ENCODE measurements at places on chromosomes 2 and 18.

DNA sequence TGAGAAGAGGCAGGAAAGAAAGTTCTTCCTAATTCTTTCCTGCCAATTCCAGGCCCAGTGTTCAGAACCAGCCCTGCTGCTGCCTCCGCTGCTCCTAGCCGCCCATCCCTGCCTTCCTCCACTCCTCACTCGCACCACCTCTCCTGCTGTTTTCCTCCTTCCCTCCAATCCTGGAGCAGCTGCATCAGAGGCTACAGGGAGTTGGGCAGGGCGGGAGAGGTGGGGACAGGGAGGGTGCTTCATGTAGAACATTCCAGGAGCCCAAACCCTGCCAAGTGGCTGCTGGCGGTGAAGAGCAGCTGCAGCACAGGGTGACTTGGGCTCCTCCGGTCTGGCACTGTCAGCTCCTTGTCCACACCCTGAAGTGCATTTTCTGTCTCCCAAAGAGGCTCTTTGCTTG, 176.3 kb downstream of the TNS1 start:
- no peak for DNase-seq

- peak; percentile 81 for DNase-seq
Observed at GRCh38 chr18:77065221-77065981, 67.2 kb downstream of the MBP start.

DNA sequence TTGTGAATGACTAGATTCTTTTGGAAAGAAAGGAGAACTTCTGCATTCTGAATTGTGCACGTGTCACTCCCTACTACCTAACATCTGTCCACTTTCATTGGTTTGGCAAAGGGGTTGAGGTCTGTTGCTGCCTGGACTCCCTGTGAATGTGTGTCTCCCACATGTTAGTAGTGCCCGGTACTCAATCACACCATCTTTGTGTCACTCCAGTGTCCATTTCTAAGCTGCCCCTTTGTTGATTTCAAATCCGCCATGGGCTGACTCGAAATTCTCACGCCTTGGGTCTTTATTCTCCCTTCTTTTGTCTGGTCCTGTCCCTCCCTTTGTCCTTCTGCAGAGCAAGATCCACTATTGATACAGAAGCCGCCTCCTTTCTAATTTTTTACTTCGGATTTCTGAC, 7.5 kb downstream of the DPYSL5 start:
- no peak for DNase-seq

GRCh38 chr18:45719106-45719505, 4.9 kb upstream of the SLC14A1 start:
- no peak for DNase-seq

DNA sequence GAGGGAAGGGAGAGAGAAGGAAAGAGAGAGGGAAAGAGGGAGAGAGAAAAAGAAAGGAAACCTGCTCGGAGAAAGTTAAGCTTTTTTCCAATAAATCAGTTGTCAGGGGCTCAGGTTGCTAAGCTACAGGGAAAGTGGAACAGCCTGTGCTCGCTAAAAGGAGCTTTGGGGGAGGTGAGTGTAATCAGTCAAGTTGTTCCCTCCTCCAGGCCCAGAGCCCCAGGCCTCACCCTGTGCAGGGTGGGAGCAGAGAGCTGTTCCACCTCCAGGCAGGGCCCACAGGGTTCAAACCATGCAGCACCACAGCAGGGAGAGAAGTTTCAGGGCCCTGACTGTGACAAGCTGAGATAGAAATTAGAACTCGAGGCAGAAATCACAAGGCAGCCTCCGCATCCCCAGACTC, 56.4 kb upstream of the PPP1CB start:
- DNase-seq, result no peak

DNA sequence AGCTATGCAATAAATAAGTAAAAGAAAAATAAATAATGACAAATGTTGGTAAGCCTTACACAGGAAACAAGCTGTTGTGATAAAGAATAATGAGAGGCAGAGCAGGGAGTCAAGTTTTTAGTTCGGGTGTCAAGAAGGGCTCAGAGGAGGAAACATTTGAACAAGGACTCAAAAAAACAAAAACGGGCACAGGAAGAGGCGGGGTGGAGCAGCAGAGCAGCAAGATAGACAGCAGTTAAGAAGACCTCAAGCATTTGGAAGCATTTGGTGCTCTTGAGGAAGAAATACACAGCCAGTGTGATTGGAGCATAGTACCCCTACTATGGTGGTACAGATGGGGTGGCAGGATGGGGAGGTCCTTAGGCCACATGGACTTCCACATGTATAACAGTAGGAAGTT, 2.8 kb downstream of the TMEM169 start:
- DNase-seq, result no peak

- no peak for DNase-seq
Observed at GRCh38 chr18:52343731-52344340, 3.8 kb downstream of the DCC start.

GRCh38 chr2:63834401-63834800, 7.3 kb upstream of the UGP2 start:
- DNase-seq, result no peak

- no peak for DNase-seq
Observed at GRCh38 chr18:74796841-74797576, 199.3 kb downstream of the ZNF407 start.

GRCh38 chr2:232042911-232043574, 81.5 kb downstream of the DIS3L2 start:
- DNase-seq, result no peak

DNA sequence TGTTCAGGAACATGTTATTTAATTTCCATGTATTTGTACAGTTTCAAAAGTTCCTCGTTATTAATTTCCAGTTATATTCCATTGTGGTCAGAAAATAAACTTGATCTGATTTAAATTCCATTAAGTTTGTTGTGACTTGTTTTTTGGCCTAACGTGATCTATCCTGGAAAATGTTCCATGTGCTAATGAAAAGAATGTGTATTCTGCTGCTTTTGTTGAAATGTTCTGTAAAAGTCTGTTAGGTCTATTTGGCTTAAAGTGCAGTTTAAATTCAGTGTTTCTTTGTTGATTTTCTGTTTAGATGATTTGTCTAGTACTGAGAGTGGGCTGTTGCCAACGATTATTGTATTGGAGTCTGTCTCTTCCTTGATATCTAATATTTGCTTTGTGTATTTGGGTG, 148.0 kb downstream of the UBR3 start:
- DNase-seq, result no peak

DNA sequence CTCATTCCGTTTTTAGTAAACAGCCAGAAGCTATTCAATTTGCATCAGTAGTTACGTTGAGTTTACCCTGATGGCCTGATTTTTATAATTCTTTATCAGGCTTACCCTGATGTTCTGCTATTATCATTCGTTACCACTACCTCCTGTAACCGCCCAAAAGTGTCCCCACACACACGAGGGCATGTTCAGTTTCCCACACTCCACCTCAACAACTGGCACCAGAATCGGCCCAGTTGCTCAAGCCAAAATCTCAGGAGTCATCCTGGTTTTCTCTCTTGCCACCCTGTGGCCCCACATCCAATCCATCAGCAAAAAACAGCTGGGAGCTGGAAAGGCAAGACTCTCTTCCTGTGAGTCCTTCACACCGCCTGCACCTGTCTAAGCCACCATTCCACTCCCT, 102.9 kb upstream of the RAB6C start:
- DNase-seq, result no peak
